Body of pancreas (tissue), 4 donors: ENCODE measurements at places on chromosomes 16 and 17.

DNA sequence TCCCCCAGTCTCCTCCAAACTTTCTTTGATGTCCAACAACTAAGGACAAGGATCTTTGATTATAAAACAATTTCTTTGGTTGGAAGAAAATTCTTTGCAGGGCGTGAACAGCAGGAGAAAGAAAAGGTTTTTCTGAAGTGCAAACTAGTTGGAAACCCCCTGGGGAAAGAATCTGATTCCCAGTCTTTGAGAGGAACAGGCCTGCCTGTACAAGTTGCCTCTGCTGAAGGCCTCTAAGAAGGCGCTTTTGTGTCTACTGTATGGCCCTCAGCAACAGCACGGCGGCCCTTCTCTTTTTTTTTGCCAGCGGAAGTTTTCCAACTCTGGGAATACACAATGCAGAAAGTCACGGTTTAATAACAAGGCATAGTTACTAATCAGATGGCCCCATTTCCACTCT, 14.0 kb downstream of the RNF43 start:
- DNase-seq, result no peak

GRCh38 chr17:31321966-31322365, 544 bp upstream of the EVI2A start:
- DNase-seq, result no peak

- no peak for DNase-seq
Observed at GRCh38 chr16:53966821-53967571, 263.0 kb downstream of the FTO start.

DNA sequence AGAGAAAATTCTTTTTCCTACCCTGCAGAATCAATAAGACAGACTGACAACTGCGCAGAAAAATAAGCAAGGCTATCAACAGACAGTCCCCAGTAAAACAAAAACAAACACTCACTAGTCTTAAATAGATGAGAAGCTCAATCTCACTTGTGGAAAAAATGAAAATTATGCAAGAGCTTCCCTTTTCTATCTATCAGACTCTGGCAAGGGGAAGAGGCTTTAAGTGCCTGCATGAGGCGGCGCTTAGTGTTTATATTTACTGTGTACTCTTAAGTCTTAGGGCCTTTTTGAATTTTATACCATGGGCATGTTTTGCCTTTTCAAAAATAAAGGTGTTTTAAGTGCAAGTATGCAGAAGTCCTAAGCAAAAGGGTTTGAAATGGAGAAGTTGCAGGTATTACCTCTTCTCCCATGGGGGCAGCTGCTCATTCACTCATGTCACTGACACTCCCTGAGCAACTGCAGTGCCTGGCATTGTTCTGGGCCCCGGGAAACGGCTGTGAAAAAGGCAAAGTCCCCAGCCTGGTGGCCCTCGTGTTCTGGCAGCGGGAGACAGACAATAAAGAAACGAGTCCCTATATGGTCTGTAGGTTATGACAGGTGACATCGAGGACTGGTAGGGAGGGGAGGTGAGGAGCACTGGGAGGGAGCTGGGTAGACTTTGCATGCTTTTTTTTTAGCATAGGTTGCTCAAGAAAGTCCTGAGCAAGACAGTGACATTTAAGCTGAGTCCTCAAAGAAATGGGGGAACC, 35.2 kb downstream of the HSBP1 start:
- no peak for DNase-seq
